CD4-positive, CD25-positive, alpha-beta regulatory T cell (primary cell): ENCODE measurements at places on chromosomes 13 and 19. TPM values are rescaled to one million over a fixed set of nuclear protein-coding genes. Genes with fewer than 3 reads are reported as not detected.

Gene FBXO27
- total RNA-seq, result 0.35 TPM

Gene MBNL2
- 37.2 TPM for total RNA-seq

Gene GIPR
- total RNA-seq, result 9.3 TPM

Gene TPTE2
- total RNA-seq, result not detected

Gene RFC3
- 8.4 TPM for total RNA-seq

DNA sequence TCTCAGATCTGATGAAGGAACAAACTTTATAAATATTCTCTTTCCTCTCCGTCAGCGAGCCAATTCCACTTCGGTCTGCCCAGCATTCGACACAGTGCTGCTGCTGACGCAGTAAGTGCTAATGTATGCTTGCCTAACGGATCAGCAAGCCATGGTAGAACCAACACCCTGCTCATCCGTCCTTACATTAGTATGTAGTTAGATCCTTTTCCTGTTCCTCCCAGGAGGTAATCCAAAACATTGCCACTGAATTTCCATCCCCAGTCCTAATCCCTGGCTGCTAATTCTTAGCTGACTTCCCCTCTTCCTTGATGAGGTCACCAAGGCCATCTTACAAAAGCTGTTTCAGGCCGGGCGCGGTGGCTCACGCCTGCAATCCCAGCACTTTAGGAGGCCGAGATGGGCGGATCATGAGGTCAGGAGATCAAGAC lies 88.0 kb downstream of the STARD13 start:
- no peak for DNase-seq
- H3K4me3 ChIP-seq, result no peak overlapping the region
- no peak overlapping the region for H3K27ac ChIP-seq
- H3K36me3 ChIP-seq, result no peaks in the 10 kb centered on the region

GRCh38 chr13:60838581-60838980 lies 441.6 kb downstream of the TDRD3 start:
- no peak for DNase-seq

DNA sequence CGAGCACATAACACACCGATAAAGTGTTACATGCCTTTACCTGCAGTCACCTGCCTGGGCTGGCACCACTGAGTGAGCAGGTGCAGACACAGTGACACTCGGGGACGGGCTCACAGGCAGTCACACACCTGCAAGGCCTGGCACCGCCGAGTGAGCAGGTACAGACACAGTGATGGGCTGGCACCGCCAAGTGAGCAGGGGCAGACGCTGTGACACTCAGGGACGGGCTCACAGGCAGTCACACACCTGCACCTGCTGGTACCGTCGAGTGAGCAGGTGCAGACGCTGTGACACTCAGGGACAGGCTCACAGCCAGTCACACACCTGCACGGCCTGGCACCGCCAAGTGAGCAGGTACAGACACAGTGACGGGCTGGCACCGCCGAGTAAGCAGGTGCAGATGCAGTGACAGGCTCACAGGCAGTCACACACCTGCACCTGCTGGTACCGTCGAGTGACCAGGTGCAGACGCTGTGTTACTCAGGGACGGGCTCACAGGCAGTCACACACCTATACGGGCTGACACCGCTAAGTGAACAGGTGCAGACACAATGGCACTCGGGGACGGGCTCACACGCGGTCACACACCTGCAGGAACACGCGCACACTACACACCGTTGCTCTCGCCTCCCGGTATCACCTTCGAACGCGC lies 470 bp downstream of the ZNF835 start:
- H3K4me3 ChIP-seq, result peak overlapping the region; percentile 59
- peaks cover 7% of the 10 kb centered on the region for H3K4me1 ChIP-seq
- H3K27ac ChIP-seq, result no peak overlapping the region
- no peak for DNase-seq

DNA sequence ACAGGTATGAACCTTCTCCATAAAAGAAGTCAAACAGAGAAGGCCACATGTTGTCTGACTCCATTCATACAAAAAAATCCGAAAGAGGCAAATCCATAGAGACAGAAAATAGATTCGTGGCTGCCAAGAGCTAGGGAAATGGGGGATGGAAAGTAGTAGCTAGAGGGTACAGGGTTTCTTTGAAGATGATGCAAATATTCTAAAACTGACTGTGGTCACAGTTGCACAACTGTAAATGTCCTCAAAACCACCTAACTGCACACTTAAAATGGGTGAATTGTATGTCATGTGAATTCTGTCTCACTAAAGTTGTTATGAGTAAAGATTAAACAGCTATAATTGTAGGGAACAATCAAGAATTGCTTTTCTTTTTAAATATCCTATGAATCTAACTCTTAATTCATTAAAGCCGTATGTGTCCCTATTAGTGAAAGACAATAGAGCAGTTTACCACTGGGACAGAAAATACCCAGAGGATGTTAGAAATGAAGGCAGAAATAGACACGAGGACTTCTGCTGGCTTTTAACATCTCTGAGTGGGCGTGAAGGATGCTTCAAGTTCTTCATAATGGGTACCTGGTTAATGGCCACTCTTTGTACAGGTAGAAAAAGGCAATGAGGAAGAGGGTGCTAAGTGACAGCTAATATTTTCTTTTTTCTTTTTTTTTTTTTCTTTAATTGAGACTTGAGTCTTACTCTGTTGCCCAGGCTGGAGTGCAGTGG lies 21.2 kb downstream of the INSR start:
- H3K27ac ChIP-seq, result no peak overlapping the region
- DNase-seq, result no peak
- no peaks in the 10 kb centered on the region for H3K27me3 ChIP-seq
- no peak overlapping the region for H3K4me3 ChIP-seq
- no peaks in the 10 kb centered on the region for H3K36me3 ChIP-seq

GRCh38 chr13:110320645-110321044 lies 13.6 kb downstream of the COL4A2 start:
- no peaks in the 10 kb centered on the region for H3K36me3 ChIP-seq
- H3K27me3 ChIP-seq, result peaks cover 2% of the 10 kb centered on the region
- H3K4me3 ChIP-seq, result no peak overlapping the region
- DNase-seq, result no peak

DNA sequence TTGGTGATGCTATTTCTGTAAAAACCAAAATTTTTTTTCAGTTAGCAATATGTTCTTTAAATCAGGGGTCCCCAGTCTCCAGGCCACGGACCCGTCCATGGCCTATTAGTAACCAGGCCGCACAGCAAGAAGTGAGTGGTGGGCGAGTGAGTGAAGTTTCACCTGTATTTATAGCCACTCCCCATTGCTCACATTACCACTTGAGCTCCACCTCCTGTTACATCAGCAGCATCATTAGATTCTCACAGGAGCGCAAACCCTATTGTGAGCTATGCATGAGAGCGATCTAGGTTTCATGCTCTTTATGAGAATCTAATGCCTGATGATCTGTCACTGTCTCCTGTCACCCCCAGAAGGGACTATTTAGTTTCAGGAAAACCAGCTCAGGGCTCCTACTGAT lies 58.9 kb upstream of the SLC7A1 start:
- H3K27ac ChIP-seq, result no peak overlapping the region
- H3K27me3 ChIP-seq, result peaks cover 2% of the 10 kb centered on the region
- DNase-seq, result no peak
- H3K4me3 ChIP-seq, result no peak overlapping the region
- H3K4me1 ChIP-seq, result no peaks in the 10 kb centered on the region
- no peaks in the 10 kb centered on the region for H3K36me3 ChIP-seq

GRCh38 chr19:40009674-40010073 lies 12.8 kb downstream of the ZNF546 start:
- no peaks in the 10 kb centered on the region for H3K4me1 ChIP-seq
- no peak overlapping the region for H3K4me3 ChIP-seq
- no peak for DNase-seq
- H3K27me3 ChIP-seq, result no peaks in the 10 kb centered on the region

DNA sequence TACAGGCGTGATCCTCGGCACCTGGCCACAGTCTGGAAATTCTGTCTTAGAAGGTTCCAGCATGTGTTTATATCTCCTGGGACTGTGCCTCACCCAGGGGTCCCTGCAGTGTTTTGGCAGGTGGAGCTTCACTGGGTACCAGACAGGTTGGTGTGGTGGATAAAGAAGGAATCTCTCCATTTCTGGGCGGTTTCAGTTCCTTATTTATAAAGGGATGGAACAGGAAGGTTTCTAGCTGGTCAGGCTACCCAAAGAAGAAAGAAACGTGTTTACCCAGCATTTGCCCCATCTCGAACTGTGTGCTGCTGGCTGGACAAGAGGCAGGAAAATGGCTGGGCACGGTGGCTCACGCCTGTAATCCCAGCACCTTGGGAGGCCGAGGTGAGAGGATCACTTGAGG lies 9.8 kb downstream of the PNPLA6 start:
- DNase-seq, result no peak
- H3K4me3 ChIP-seq, result no peak overlapping the region
- peaks cover 22% of the 10 kb centered on the region for H3K36me3 ChIP-seq
- no peak overlapping the region for H3K27ac ChIP-seq

DNA sequence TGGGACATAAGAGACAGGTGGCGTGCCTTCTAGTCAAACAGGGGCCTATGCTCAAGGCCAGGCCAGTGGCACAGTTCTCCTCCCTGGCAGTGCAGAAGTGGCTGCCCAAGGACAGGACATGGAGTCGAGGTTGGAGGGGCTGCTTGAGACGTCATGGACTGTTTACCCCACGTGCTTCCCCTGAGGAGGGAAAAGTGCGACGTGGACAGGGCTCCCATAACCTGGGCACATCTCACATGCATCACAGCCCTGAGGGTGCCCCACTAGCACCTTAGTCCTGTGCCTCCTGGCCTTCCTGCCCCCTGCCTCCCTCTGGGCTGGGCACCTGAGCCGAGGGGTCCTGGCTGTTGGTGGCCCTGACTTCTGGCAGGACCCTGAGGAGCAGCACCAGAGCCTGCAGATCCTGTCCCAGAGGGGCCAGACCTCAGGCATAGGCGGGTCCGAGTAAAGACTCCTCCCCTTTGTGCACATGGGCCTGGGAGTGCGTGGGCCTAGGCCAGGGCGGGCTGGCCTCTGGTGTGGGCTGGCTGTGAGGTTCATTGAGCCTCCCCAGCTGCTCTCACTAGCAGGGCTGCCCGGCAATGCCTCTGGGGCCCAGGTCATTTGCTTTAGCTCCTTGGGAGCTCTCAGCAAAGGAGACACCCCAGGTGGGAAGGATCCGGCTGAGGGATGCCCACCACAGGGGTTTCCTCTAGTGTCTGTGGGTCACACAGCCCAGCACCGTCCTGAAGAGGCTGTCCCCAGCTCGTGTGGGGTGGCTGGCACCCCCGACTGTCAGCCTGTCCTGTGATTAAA lies 65.7 kb downstream of the CEBPG start:
- no peaks in the 10 kb centered on the region for H3K36me3 ChIP-seq
- H3K4me3 ChIP-seq, result no peak overlapping the region
- no peaks in the 10 kb centered on the region for H3K27me3 ChIP-seq
- no peak overlapping the region for H3K27ac ChIP-seq
- DNase-seq, result no peak
- no peaks in the 10 kb centered on the region for H3K4me1 ChIP-seq

GRCh38 chr13:48505597-48506091 lies 27.2 kb downstream of the RCBTB2 start:
- H3K27ac ChIP-seq, result peak overlapping the region; percentile 75
- H3K36me3 ChIP-seq, result peaks cover 6% of the 10 kb centered on the region
- peak; percentile 10 for DNase-seq
- peak overlapping the region; percentile 52 for H3K4me3 ChIP-seq
- peaks cover 37% of the 10 kb centered on the region for H3K4me1 ChIP-seq

- H3K36me3 ChIP-seq, result no peaks in the 10 kb centered on the region
- H3K4me1 ChIP-seq, result no peaks in the 10 kb centered on the region
- H3K27ac ChIP-seq, result no peak overlapping the region
- H3K27me3 ChIP-seq, result no peaks in the 10 kb centered on the region
Measured at GRCh38 chr13:59182241-59182640, 981.5 kb downstream of the DIAPH3 start.

DNA sequence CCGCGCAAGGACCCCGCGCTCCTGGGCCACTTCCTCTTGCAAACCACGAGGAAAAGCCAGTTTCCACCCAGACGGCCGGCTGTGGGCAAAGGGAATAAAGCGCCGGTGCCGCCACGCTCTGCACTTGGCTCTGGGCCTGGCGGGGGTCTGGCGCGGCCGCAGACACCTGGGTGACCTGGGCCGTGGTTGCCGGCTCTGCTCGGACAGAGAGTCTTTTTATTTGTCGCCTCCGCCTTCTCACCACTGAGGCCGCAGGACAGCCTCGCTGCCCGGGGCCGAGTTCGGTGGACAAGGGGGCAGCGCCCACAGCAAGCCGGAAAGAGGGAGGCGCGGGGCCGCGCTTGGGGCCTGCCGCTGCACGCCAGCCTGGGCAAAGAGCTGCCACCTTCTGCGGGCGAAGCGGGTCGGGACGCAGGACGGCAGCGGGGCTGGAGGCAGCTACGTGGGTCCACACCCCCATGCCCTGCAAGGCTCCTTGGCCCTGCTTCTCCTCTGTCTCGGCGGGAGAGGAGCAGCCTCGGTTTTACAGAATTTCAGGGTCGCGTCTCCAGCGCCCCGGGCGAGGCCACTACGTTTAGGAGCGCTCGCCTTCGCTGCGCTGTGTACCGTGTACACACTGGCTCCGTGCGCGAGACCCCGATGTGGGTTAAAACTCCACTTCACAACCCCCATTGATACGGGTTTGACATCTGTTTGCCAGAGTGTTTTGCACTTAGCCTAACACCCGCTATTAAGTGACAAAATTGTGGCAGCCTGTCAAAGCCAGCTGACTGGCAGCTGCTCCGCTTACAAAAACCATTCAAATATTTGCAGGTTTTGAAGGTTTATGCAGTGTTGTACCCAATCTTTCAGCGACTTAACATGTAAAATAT lies 13.0 kb upstream of the SOX1 start:
- no peaks in the 10 kb centered on the region for H3K4me1 ChIP-seq
- DNase-seq, result no peak
- no peaks in the 10 kb centered on the region for H3K36me3 ChIP-seq
- H3K27ac ChIP-seq, result no peak overlapping the region

GRCh38 chr13:65911546-65912193 lies 1318.5 kb downstream of the PCDH9 start:
- H3K27me3 ChIP-seq, result no peaks in the 10 kb centered on the region
- H3K27ac ChIP-seq, result no peak overlapping the region
- DNase-seq, result no peak
- no peaks in the 10 kb centered on the region for H3K36me3 ChIP-seq
- no peaks in the 10 kb centered on the region for H3K4me1 ChIP-seq

GRCh38 chr13:96159725-96160124 lies 69.8 kb downstream of the HS6ST3 start:
- no peaks in the 10 kb centered on the region for H3K27me3 ChIP-seq
- no peak overlapping the region for H3K27ac ChIP-seq
- H3K4me1 ChIP-seq, result no peaks in the 10 kb centered on the region
- no peak overlapping the region for H3K4me3 ChIP-seq
